ENCODE measurements at places on chromosomes 7 and 10.
A peak's percentile ranks its signal among the peaks of the same experiment; 100 is the strongest.

DNA sequence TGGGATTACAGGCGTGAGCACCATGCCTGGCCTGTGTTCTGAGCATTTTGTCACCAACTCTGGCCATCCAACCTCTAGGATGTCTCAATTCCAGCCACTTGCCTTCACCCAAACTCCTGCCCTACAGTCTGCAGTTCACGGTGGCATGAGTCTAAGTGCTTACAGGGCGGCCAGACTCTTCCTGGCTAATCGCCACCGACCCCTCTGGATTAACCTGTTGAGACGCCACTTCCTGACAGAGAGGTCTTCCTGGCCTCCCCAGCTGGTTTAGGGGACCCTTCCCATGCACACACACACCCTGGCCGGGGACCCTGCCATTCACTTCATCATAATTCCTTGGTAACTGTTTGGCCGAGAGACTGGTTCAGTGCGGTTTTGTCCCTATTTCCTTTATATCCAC, 211.5 kb upstream of the SH2B2 start:
- DNase-seq = no peak

DNA sequence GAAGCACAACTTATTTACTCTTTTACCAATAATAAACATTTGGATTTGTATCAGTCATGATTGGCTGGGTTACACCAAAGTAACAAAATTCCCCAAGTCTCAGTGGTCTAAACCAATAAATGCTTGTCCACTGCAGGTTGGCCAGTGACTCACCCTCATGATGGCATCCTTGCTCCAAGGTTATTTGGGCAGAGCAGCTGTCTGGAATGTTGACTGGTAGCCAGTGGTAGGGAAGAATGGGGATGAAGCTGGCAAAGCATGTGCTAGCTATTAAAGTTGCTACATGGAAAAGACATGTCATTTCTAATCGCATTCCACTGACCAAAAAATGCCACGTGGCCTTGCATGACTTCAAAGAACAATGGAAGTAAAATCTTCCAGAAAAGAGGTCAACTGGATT, 1168.7 kb upstream of the CELF2 start:
- DNase-seq = no peak

DNA sequence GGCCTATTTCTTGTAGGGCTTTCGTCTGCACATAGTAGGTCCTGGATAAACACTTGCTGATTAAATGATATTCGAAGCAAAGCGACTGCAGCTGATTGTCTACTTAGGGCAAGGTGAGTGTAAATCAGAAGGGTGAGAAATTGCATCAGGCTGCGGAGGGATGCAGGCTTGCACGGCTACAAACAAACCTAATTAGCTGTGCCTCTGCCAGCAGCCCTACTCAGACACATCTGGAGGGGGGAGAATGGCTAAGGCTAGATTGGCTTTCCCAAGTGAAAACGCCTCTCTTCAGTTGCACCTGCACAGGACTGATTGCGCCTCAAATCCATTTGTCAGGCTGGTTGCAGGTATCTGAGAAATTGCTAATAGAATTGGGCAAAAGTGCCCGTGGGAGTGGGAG, 247.5 kb downstream of the DPP6 start:
- no peak for DNase-seq

GRCh38 chr10:13775786-13776775, 189.3 kb downstream of the PRPF18 start:
- DNase-seq = peak; percentile 88

DNA sequence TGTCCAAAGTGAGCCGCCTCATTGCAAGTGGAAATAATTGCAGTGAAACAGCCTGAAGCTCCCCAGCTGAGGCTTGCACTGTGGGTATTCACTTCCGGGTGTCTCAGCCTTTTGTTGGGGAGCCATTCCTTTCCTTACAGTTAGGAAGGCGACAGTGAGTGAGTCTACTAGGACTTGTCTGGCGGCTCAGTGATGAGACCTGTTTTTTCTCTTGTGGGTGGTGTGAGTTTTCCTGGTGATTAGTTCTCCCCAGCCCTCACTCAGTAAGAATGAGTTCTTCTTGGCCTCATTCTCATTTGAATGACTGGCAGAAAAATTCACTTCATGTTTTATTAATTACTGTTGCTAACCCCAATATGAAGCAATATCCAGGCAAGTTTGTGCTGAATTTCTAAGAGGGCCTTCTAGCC, 2.6 kb downstream of the PGAM1 start:
- DNase-seq = peak; percentile 40

- no peak for DNase-seq
Observed at GRCh38 chr10:123381224-123381623, 227.0 kb downstream of the BUB3 start.

- DNase-seq = no peak
Observed at GRCh38 chr7:66824041-66824440, 83.5 kb downstream of the RABGEF1 start.

DNA sequence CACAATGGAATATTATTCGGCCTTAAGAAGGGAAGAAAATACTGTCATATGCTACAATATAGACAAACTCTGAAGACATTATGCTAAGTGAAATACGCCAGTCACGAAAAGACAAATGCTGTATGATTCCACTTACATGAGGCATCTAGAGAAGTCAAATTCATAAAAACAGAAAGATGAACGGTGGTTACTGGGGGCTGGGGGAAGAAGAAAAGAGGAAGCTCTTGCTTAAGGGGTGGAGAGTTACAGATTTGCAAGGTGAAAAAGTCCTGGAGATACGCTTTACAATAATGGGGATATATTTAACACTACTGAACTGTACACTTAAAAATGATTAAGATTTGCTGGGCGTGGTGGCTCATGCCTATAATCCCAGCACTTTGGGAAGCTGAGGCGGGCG, 49.0 kb downstream of the PSMC2 start:
- DNase-seq = no peak

- no peak for DNase-seq
Observed at GRCh38 chr10:11639849-11640764, 28.7 kb upstream of the USP6NL start.

DNA sequence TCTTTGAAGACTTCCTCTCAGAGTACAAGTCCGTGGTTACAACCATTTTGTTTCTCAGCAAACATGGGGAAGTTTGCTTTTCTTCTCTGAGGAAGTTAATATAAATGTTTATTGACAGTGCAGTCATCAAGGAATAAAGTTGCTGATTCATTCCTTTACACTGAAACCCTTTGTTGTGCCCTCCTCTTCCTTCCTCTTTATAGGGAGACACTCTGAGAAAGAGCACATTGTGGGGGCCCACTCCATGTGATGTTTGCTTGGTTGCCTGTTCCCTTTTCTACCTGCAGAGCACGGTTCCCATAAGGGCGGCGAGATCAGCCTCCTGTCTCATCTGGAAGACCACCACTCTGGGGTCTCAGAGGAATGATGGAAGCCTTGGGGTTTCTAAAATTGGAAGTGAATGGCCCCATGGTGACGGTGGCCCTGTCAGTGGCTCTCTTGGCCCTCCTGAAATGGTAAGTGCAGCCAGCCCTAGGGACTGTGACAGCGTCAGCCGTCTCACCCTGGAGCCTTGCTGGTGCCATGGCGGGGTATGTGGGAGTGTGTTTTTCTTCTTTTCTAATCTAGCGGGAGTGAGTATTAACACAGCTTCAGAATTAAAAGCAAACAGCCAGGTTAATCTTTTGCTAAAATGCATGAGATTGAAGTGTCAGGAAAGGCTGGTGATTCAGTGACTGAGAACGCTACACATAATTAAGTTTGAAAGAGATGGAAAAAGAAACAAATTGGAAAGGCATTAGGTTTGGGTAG, at the start of gene TBXAS1:
Gene TBXAS1, plus strand, starts transcription at position 240 of the 750 bp plus-strand sequence. Its CDS starts 127 bp downstream, at position 367.
- no peak for DNase-seq

DNA sequence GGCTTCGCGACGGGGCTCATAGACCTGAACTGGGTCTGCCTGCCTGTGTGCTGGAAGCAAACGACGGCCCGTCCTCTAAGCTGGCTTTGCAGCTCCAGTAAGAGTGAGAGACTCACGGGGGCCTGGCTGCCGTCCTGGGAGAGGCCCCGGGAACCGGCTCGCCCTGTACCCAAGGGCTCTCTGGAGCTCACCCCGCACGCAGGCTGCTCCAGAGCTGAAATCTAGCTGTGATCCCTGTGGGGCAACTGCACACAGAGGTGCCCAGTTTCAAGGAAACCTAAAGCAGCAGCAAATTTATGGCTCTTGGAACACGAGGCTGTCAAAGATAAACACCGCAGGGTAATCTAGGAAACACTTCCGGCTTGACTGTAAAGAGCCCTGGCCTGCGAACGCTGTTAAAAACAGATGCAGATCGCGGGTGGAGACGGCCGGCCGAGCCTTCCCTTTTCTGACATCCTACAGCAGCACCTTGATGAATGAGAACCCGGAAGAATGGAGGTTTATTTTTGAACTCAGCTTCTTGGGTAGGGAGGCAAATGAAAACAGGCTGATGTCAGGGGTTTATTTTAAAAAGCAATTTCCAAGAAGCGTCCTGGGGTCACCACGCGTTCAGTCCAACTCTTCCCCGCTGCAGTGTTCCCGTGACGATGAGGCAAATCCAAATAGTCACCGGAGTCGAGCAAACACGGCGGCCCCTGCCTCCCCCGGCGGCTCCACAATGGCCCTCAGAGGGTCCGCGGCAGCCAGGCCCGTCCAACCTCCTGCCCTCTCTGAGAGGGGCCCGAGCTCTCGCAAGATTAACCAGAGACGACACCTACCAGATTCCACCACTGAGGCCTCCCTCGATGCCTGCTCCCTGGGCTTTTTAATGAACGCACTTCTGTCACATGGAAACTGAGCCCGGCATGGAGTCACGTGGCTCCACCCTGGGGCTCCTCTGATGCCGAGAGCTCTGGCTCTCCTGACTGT, 29.6 kb downstream of the AMZ1 start:
- no peak for DNase-seq

- DNase-seq = peak; percentile 5
Observed at GRCh38 chr10:95798096-95798855, 42.3 kb downstream of the ENTPD1 start.

- DNase-seq = no peak
Observed at GRCh38 chr10:7255517-7255916, 155.3 kb downstream of the SFMBT2 start.

DNA sequence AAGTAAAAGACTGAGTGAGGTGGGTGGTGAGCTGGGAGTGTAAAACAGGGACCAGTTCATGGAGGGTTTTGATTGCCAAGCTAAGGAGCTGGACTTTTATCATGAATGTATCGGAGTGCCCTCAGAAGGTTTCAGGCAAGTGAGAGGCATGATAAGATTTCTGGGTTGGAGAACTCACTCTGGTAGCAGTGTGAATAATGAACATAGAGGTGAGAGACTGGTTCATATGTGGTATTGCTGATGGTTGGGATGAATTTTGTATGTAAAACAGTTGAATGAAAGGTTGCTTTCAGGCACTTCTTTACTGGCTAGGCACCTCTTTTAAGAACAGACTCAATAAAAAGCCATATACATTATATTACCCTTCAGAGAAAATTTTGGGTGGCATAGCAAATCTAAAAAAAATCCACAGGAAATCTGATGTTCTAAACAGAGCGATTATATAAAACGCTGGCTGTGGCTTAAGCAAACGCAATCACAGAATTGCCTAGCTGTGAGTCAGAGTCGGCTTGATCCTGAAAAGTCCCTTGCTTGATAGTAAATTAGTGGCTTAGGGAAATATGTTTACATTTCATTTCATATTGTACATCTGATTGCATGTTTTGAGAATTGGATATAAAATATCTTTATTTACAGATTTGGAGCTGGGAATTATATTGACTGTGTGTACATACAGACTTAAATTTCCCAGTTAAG, 92.9 kb upstream of the HDAC9 start:
- peak; percentile 80 for DNase-seq

- DNase-seq = peak; percentile 22
Observed at GRCh38 chr7:13852281-13852968, 137.0 kb downstream of the ETV1 start.

- DNase-seq = peak; percentile 9
Observed at GRCh38 chr10:26367771-26368170, 70.4 kb upstream of the APBB1IP start.

- peak; percentile 45 for DNase-seq
Observed at GRCh38 chr10:490891-491571, 198.4 kb downstream of the DIP2C start.

DNA sequence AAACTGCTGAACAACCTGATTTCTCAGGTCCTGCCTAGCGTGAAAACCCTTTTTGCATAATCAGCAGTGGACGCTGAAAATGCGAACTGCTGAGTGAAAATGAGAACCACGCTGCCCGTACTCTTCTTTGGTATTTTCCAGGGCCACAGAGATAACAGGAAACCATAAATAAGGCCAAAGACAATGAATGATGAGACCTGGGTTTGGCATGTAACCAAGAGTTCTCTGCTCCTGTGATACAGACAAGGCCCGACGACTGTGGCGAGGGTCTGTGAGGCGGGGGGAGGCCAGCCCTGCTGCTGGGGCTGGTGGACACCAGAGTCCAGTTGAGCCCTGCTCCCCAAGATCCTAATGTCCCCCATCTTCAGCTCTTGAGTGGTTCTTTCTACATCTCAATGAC, 236.0 kb downstream of the WDR11 start:
- DNase-seq = no peak

DNA sequence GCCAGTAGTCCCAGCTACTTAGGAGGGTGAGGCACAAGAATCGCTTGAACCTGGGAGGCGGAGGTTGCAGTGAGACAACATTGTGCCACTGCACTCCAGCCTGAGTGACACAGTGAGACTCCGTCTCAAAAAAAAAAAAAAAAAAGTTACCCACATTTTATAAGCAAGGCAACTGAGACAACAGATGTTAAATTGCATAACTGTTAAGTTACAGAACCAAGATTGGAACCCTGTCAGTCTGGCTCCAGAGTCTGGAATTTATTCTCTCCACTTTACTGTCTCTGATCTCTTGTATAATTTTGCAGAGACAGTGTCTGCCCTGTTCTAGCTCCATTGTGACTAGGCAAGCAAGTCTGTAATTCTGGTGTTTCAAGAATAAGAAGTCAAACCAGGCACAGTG, 6.2 kb upstream of the ITGB1 start:
- DNase-seq = no peak

DNA sequence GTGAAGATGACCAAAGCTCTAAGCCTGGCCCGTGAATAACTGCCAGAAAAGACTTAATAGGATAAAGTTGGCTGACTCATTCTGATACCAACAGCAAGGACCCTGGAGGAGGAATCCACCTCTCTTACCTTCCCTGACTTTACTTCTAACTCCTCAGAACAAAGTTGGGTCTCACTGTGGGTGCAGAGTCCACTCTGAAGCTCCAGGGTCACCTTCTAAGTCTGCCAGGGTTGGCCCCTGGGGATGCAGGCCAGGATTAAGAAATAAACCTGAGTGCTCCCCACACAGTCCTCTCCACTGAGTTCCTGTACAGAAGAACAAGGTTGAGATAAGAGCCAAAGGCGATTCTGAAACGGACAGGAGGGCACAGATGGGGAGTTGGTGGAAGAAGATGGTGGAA, 54.4 kb downstream of the GPR26 start:
- DNase-seq = no peak

DNA sequence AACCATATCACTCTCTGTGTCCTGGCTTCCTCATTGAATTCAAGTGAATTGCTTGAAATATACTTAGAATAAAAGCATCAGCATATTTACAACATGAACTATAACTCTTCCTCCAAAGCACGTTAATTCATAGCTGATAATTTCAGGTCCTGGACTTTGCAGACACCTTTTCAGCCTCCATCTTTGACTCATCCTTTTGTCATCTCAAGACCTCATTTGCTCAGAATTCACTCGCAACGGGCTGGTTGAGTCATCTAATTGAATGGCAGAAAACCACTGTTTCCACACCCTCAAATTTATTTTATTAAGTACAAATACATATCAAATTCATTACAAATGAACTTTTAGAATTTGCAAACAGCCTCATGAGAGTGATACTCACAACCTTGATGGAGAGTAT, 545.7 kb downstream of the GATA3 start:
- no peak for DNase-seq
